Right lobe of liver (tissue), 6 donors: ENCODE measurements at places on chromosomes 6 and 20. TPM values are rescaled to one million over a fixed set of nuclear protein-coding genes. Genes with fewer than 3 reads are reported as not detected.

The C6orf163 gene
- total RNA-seq = 0.55 TPM

DNA sequence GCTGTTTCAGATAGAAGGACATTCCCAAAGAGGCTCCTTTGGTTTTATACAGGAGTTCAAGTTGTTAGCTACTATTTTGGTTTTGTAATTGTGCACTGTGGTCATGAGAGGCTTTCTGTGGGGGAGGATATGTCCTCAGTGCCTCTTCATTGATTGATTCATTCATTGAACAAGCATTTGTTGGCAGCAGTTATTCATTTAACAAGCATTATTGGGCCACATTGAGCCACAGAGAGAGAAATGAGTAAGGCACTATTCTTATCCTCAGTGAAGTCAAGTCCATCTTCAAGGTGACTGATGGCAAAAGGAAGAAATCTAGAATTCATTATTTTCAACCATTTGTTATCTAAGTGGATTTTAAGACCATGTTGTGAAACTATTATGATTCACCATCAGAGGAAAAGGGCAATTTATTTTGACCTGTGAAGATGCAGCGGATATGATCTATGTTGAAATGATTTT, 697.2 kb upstream of the CITED2 start:
- DNase-seq = no peak

DNA sequence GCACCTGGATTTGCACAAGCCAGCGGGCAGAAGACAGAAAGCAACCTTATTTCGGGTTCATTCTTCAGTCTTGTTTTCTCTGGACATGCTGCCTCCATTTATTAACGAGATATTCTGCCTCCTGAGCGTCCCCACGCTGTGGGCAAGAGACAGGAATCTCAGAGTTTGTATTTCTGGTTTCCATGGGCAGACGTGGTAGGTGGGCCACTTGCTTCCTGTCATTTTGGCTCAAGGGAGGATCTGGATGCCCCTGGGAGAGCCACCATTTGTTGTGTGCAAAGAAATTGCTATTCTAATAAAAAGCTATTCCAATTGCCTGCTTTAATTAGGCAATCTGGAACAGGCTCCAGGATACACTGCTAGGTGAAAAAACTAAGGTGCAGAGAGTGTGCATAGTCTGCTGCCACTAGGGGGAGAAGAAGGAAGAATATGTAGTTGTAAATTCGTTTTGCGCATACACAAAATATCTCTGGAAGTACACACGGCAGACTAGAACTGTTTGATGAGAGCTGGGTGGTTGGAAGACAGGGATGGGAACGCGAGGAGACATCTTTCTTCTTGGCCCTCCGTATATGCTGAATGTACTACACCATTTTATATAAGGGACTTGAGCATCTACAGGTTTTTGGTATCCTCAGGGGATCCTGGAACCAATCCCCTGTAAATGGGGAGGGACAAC, 30.1 kb upstream of the SLC16A10 start:
- no peak for DNase-seq

The LTA gene
- total RNA-seq = 0.20 TPM

The OVOL2 gene
- not detected for total RNA-seq

The FAM83C gene
- total RNA-seq = not detected

DNA sequence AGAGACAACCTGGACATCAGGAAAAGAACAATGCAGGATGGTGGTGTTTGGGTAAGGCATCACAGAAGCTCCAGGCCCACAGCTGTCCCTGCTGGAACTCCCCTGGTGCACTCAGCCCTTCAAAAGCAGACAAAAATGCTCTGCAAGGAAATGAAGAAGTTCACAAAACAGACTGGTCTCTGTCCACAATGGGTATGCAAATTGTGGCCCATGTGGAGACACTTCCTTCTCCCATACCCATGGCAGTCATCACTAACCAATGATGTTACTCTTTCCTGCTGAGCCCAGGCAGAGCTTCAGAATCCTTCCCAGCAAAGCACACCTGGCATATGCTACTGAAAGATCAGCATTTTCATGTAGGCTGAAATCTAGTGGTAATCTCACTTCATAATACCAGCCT, 42.6 kb upstream of the PXDC1 start:
- DNase-seq = no peak

DNA sequence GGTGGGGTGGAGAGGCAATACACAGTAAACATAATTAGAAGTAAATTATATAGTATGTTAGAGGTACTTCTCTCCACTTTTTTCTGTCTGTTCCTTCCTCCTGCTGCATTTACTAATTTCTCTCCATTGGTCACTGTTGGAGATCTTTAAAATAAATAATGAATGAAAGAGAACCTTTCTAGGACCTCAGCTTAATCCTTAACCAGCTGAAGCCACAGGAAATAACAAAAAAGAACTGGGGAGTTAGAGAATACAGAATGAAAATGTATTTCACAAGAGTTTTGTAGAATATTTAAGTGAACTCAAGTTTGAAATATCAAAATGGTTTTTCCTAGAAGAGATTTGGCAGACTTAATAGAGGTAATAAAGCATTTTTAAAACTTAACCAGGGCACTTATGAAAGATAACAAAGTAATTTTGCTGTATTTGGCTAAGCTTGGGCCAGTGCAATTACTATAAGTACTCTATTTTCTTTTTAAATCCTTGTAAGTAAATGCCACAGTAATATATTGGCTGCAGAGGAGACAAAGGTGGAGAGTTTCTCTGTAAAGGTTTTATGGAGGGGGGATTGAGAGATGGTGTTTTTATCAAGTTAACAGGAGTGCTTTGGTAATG, 405.0 kb downstream of the CDKAL1 start:
- no peak for DNase-seq

The POPDC3 gene
- not detected for total RNA-seq

DNA sequence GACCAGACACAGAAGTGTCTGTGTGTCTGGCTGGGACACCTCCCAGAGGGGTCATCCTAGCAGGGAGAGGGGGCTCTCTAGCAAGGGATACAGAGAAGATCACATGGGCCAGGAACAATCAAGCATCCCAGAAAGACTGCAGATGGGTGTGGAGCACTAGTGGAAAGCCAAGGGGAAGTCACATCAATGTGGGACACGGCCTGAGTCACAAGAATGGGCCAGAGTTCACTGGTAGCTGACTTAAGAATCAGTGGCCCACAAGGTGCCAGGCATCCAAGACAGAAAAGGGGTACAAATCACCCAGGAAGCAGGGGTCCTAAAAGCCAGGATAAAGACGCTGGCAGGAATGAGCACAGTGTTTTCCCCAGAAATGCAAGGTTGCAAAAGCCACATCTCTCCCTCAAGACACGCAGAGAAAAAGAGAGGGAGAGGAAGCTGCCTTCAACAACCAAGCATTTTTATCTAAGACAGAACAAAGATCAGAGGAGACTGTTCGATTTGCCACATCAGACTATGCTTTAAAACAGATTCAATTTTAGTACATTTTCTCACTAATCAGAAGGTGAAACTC, 113.6 kb upstream of the DST start:
- DNase-seq = no peak
